ENCODE measurements at places on chromosomes 1 and 21.

DNA sequence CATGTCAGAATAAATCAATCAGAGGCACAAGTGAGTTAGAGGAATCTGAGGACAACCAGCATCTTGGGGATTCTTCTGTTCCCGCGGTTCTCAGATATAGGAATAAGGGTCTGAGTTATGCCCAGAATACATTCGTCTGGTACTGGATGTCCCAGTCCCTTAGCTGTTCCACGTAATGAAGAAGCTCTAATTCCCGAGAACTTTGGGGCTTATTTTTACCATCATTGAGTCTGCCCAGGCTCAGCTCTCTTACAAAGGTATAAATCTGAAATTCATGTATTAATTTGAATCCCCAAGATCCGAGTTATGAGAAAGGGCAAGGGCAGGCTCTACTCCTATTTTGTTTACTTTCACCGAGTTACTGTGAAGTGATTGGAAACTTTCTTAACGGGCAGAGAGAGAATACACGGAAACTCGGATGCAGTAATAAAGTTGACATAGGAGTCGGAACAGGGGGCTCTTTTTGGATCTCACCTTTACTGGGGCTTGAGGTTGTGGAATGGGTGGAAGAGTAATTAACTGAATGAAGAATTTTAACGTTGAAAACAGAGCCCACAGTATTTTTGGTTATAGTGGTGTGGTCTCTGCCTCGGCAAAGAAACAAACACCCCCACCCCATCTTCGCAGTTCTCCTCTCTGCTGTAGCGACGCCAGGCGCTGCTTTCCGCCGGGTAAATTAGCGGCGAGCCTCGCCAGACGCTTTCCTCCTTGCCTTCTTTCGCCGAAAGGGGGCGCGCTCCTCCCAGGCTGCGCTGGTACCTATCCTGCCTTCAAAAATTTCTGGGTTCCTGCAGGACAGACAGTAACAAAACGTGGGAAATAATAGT, 7.1 kb downstream of the PRRX1 start:
- DNase-seq = no peak

DNA sequence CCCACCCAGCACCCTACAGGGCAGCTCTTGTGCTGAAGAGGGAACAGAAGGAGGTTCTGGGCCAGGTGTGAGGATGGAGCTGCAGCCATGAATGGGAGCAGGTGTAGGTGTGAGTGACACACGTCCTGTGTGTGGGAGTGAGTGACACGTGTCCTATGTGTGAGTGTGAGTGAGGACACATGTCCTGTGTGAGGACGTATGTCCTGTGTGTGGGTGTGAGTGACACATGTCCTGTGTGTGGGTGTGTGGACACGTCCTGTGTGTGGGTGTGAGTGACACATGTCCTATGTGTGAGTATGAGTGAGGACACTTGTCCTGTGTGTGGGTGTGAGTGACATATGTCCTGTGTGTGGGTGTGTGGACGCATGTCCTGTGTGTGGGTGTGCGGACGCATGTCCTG, 26.4 kb downstream of the MEGF6 start:
- no peak for DNase-seq

DNA sequence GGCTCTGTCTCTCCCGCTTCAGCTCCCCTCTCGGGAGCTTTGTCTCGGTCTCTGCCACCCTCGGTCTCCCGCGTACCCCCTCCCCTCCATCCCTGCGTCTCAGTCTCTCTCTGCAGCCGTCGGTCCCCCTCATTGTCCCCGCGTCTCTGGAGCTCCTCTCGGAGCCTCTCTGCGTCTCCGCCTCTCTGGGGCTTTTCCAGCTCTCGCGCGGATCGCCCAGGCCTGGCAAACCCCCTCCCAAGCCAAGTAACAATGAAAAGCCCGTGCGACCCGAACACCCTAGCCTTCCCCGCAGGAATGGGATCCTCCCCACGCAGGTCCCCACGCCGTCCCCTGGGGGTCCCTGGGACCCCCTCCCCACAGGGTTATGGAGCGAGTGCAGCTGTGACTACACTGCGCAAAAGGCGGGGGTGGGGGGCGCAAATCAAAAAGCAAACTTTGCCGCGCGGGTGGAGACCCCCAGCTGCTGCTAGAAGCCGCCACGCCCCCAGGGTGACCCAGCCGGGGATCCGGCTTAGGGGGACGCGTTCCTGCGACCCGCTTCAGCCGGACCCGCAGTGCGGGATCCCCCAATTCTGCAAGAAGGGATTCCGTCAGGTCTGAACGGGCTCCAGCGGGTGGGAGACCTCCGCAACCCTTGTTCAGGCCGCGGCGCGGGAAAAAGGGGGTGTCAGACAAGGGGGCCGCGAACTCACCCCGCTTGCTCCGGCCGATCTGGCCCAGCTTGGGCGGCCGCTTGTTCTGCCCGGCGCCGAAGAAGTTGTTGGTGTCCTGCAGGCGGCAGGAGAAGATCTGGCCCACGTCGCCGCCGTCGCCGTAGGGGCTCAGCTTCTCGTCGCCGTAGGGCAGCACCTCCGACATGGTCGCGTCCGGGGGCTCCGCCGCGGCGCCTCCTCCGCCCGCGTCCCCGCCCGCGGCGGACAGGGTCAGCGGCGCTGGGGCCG, 1.2 kb downstream of the CAMK2N1 start:
- DNase-seq = no peak

DNA sequence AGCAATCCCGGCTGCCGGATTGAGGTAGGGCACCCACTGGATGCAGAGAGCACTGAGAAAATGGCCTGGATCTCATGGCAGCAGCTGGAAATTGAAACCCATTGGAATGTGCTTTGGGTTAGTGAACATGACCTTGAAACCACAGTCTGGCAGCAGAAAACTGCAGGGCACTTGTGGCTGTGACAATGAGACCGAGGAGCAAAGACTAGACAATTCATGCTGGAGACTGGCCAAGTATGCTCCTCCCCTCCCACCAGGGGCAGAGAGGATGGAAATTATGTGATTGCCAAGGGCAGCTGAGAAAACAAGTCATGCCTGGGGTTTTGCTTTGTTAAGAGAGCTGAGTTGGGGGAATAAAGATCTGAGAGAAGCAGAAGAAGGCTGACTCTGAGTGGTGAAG, 60.7 kb downstream of the ZNF697 start:
- no peak for DNase-seq

DNA sequence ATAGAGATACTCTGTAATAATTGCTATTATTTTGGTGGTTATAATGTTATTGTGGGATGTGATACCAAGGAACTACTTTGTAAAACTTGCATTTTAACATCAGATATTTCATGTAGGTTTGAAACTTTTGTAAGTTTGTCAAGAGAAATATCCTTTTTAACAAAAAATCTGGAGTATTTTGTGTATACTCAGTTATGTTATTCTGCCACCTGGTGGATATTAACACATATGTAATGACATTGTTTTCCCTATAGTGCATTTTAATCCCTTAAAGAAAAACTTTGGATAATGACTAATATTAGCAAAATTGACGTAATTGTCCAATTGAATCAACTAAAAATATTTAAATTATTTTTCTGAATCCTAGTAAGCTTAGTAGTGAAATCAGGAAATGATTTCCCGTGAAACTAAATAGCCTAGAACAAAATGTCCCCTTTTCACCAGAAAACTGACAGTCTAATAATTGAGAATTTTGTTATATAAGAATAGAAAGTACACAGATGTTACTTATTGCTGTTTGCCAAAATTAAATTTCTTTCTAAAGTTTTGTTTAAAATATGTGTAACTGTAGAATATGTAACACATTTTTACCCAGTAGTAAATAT, 39.6 kb downstream of the KCTD3 start:
- DNase-seq = no peak

DNA sequence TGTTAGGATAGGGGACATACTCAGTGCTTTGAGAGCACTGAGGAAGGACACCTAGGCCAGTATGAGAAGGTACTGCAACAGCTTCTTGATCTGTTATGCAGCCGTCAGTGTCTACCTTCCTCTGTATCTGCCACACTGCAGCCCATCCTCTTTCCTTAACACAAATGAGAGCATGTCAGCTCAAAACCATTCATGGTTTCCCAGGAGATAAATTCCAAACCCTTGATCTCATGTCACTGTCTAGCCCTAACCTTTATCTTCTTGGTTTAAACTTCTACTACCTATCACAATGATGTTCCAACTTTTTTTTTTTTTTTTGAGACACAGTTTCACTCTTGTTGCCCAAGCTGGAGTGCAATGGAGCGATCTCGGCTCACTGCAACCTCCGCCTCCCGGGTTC, 1.4 kb downstream of the ZMYND12 start:
- DNase-seq = no peak

GRCh38 chr1:96414598-96414997, 307.0 kb upstream of the PTBP2 start:
- DNase-seq = no peak

DNA sequence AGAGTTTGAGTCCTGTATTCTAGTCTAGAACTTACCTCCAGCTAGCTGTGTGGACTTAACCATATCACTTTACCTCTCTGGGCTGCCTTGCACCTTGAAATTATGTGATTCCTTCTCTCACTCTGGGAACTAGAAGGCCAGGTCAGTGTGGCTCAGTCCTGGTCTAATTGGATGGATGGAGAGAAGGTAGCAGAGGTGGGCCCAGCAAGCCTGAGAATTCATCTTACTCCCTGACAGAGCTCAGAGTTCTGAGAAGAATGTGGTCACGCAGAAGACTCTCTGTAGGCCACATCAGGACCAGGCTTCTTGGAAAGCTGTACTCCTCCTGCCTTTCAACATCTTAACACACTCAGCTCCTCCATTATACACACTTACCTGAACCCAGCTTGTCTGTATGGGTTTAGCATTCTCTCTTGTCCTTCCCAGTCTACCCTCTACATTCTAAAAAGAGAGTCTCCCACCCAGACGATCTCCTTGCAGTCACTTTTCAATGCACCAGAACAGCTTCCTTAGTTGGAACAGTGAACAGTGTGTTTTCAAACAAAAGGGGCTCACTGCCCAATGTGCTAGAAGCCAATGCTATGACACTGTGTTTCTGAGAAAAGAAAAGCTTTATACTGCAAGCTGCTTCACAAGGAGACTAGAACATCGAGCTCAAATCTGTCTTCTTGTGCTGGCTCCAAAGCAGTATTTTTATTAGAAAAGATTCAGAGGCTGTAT, 60.5 kb downstream of the CAPN9 start:
- no peak for DNase-seq

GRCh38 chr1:17030206-17030605, 18.5 kb upstream of the ATP13A2 start:
- DNase-seq = no peak

- no peak for DNase-seq
Observed at GRCh38 chr21:28769683-28770082, 223.0 kb downstream of the LTN1 start.

DNA sequence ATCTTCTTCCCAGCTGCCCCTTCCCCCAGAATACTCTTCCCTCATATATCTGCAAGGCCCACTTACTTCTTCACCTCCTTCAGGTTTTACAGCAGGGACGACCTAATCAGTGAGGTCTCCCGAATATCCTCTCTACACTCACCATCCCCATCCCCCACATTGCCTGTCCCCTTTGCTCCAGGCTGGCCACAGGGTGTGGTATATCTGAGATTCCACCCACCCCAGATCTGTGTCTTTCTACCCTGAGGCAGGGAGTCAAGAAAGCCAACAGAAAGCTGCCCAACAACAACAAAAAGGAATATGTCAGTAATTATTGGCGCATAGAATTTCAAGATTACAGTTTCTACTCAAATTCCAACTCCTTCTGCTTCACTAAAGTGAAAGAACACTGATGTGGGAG, 30.0 kb upstream of the OPRD1 start:
- no peak for DNase-seq

DNA sequence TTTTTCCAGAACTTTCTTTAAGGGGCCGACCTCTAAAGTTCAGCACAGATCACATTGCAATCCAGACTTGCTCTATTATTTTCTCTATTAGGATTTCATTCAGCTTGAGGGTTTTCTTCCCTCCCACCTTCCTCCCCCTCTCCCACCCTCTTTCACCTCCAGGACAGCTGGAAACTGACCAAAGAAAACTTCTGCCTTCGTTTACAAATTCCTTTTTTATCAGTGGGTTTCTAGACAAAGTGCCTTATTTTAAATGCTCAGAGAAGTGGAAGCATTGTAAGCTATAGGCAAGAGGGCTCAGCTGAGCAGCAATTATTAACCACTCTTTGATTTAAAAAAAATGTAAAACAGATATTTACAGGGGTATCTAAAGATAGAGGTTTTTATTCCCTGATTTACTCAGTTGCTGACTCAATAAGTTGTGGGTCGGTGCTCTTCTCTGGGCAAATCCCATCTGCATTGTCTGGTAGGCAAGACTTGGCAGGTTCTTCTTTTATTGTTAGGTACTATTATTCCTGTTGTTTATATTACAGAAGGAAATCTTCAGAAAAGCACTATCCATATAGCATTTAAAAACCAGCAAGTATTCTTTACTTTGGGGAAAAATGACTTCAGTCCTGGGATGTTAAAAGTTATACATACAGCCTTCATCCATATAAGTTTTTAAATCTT, 277.0 kb upstream of the C1orf105 start:
- no peak for DNase-seq

GRCh38 chr1:109546311-109547109, 1.9 kb upstream of the GNAI3 start:
- no peak for DNase-seq

- no peak for DNase-seq
Observed at GRCh38 chr21:38597421-38597820, 99.1 kb upstream of the ERG start.

GRCh38 chr1:174206148-174206836, 47.0 kb downstream of the RABGAP1L start:
- DNase-seq = no peak

- no peak for DNase-seq
Observed at GRCh38 chr21:15766952-15767603, 37.3 kb downstream of the USP25 start.

GRCh38 chr1:213987927-213988506, at the start of gene PROX1:
PROX1 (plus strand) TSS chr1:213987973; CDS start chr1:213996536, 8,563 bp downstream.
- DNase-seq = no peak

DNA sequence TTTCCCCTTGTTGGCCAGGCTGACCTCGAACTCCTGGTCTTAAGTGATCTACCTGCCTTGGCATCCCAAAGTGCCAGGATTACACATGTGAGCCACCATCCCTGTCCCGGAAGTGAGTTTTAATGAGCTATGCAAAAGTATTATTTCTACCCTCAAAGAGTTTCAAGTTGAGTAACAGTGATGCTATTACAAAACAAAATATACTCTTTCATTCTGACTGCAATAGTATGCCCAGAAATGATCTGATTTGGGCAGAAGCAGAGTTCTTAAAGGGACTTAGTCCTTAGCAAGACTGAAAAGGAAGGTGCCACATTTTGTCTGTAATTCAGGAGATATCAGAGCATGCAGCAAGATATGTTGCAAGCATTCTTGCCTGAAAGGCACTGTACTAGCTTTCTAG, 375.4 kb downstream of the NUF2 start:
- DNase-seq = no peak

DNA sequence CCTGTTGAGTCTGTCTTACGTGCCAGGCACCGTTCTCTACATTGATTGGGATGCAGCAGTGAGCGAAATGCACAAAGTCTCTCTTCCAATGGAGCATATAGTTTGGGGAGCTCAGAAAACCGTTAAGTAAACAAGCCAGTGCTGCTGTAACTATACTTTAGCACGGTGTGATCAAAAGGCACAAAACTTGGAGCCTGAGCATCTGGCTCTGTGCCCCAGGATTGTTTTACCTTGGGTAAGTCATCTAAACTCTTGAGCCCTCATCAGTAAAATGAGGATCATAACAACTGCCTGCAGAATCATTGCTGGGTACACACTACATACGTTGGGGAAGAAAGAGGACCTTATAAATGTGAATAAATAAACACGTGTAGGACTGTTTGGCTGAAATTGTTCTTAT, 1.8 kb downstream of the HHIPL2 start:
- DNase-seq = no peak

GRCh38 chr1:214331827-214332423, 51.0 kb downstream of the SMYD2 start:
- DNase-seq = no peak

GRCh38 chr1:19372136-19372514, 60.0 kb downstream of the SLC66A1 start:
- no peak for DNase-seq

- DNase-seq = no peak
Observed at GRCh38 chr21:44903050-44903685, 17.5 kb downstream of the ITGB2 start.

All from cortex of kidney (tissue), 1 donor.